CD4-positive, alpha-beta T cell treated with Interleukin-10 for 1 hour (primary cell): ENCODE measurements at places on chromosomes 13 and 19.

GRCh38 chr13:70527599-70527998, 419.3 kb upstream of the KLHL1 start:
- DNase-seq = no peak

DNA sequence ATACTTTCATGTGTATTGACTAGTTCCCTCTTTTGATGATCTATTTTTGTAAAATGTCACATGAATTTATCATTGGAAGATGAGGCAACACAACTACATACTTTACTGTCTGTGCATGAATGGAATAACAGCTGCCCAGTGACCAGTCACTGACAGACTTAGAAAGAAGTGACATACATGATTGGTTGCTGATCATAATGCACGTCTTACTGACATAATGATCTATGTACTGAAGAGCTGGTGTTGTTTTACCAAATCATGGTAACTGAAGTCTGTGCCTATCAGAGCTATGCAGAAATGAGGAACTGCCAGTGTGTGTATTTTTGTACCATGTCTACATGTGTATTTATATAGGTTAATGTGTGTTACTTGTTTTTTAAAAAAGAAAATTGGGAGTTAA, 26.5 kb downstream of the GPR18 start:
- DNase-seq = no peak

GRCh38 chr13:67914535-67914934, 684.4 kb upstream of the PCDH9 start:
- DNase-seq = no peak

DNA sequence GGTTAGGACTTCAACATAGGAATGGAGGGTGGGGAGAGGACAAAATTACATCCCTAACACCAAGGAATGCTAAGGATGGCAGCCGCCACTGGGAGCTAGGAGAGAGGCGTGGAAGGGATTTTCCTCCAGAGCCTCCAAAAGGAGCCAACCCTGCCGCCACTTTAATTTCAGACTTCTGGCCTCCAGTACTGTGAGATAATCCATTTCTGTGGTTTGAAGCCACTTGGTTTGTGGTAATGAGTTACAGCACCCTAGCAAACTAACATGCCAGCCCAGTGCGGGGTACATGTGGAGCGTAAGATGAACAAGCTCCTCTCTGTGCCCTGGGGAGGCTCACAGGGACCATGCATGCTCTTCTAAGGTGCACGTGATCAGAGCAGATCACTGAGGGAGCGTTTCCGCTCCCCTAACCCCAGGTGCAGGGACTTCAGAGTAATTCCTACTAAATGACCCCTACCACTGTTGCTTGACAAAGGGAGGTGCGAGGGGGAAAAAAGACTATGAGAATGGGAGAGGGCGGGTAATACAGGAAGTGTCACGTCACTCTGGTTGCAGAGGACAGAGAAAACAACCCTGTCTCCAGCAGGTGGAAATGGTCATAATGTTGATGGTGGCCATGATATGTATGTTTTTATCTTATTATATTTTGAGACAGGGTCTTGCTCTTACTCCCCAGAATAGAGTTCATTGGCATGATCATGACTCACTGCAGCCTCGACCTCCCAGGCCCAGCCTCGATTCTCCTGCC, 12.0 kb downstream of the FPR1 start:
- no peak for DNase-seq

DNA sequence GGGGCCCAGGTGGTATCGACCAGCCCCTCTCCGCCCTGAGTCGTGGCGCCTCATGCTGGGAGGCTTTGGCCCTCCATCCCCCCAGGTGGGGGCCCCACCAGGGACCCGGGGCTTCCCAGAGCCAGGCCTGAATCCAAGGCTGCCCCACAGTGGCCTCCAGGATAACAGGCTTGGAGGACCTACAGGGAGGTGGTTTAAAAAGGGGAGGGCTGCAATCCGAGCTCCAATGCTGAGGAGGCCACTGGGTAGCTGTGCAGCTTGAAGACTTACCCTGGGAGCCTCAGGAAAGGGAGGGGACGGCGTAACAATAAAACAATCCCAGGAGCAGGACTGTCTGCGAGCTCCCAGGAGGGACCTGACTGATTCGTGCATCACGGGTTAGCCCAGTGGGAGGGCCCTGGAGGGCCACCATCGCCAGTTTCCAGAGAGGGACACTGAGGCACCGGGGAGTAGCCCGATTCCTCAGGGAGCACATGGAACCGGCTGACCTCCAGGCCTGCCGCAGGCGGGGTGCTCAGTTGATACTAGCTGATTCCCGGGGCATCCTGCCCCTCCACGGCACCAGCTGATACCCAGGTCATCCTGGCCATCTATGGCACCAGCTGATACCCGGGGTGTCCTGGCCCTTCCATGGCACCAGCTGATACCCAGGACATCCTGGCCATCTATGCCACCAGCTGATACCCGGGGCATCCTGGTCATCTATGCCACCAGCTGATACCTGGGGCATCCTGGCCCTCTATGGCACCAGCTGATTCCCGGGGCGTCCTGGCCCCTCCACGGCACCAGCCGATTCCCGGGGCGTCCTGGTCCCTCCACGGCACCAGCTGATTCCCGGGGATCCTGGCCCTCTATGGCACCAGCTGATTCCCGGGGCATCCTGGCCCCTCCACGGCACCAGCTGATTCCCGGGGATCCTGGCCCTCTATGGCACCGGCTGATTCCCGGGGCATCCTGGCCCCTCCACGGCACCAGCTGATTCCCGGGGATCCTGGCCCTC, 3.7 kb upstream of the C2CD4C start:
- no peak for DNase-seq

- DNase-seq = no peak
These were observed 418 bp upstream of the ZNF709 start for GRCh38 chr19:12485052-12485416.

- DNase-seq = no peak
These were observed 13.2 kb upstream of the EIF3G start for GRCh38 chr19:10132905-10133304.

- DNase-seq = peak; percentile 93
These were observed 1.2 kb upstream of the INAFM1 start for GRCh38 chr19:47273313-47274070.

- no peak for DNase-seq
These were observed 41.7 kb upstream of the ZNF91 start for GRCh38 chr19:23436944-23437343.

DNA sequence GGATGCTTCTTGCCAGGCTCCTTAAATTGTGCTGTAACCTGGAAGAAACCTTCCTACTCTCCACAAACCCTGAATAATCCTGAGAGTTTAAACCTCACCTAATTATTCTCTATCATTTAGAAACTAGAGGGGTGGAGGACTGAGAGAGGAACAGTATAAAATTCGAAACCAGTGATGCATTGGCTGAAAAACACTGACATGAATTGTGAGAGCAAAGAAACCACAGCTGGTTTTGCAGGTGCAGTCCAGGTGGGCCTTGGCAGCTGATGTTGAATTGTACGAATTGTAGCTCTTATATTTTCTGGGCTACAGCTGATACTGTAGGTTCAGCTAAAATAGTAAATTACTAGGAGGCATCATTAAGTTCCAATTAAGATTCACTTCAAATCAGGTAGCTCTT, 227.0 kb upstream of the SLITRK5 start:
- DNase-seq = no peak

DNA sequence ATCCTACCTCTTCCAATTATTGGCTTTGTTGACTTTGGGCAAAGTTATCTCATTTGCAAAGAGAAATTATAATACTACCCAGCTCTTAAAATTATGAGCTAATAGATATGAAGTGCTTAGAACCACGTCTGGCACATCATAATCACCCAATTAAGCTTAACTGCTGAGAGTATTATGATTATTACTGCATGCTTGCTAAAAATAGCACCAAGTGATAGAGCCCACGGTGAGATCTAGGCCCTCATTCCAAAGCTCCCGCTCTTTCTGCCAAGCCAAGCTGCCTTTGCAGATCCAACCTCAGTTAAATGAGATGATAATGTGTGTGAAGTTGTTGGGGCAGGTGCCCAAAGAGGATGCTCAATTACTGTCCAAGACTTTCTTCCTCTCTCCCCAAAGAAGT, 6.5 kb upstream of the EDDM13 start:
- DNase-seq = no peak

DNA sequence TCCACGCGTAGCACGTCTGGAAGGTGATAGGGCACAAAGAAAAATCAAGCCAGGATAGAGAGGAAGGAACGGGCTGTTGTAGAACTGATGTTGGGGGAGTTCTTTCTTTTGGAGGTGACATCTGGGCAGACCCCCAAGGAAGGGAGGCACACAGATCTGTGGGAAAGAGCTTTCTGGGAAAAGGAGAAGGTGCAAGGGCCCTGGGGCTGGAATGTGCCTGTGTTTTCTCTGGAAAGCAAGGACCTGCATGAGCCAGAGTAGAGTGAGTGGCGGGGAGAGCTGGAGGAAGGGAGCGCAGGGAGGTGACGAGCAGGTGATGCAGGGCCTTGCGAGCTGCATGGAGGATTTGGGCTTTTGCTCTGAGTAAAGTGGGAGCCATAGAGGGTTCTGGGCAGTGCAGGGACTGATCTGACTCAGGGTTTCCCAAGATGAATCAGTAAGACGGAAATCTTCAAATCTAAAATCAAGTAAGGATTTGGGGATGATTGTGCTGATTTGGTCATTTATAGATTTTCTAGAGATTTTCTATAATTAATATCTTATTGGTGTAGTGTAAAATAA, 30.8 kb downstream of the SMARCA4 start:
- no peak for DNase-seq

DNA sequence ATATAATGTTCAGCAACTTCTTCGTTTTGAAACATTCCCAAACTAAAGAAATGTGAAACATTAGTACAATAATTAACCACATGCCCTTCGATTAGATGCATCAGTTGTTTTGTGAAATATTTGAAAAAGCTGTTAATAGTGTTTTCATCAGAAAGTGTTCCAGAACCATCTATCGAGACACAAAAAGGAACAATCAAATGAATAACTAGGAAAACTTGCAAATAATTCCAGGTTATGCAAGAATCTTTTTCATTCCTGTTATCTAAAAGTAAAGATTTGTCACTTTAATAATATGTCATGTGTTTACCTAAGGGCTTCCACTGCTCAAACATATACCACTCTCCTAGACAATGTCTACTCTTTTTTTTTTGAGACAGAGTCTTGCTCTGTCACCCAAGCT, 904.2 kb upstream of the MIR17HG start:
- no peak for DNase-seq

GRCh38 chr13:96817336-96817941, 176.8 kb downstream of the OXGR1 start:
- no peak for DNase-seq

DNA sequence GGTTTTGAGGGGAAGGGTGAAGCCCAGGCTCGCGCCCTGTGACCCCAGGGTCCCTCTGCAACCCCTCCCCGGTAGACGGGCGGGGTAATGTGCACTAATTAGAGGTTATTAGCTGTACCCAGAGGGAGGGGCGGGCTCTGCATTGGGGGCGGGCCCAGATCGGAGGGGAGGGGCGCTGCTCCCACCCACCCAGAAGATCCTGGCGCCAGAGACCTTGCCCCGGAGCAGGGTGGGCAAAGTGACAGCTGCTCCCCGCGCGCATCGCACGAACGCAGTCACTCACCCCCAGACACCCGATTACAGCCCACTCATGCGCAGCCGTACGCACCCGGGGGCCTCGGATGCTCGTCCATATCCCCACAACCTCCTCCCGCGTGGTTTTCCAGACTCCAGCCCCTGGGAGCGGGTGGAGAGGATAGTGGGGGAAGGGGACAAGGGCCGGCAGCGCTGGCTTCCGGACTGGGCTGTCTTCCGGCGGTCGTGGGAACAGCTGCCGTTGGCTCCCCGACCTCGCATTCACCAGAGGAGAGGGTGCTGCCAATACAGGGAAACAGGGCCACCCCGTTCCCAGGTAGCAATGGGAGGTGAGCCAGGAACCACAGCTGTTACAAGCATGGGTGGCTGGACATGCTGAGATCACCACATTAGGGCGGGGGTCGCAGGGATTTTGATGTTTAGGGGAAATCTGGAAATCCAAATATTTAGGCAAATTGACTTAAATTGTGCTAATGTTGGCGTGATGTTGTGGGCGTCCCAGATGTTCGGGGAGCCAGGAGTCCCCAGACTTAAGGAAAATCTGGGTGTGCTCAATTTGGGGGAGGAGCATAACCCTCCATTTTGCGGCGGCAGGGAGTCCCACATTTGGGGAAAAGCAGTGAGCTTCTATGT, 2.9 kb upstream of the HOOK2 start:
- DNase-seq = peak; percentile 64

DNA sequence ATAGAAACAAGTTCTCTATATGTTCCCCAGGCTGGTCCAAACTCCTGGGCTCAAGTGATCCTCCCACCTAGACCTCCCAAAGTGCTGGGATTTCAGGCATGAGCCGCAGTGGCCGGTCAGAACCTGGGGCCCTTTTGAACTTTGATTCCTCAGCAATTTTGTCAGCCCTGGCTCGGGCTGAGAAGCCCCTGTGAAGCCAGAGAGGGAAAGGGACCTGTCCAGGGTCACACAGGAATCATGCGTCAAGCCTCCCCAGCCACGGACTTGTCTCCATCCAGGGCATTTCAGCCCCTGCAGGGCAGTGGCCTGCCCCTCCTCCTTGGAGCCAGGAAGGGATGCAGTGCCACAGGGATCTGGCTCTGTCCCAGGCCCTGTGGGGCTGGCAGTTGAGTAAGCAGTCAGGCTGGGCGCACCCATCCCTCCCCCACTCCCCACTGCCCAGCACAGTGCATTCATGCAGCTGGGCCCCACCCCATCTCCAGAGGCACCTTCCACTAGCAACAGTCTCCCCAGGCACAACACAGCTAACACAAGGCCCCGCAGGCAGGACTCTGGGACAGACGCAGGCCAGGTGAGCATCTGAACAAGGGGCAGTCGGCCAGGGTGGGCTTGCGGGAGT, at the start of gene CAPS:
TSS of gene CAPS (plus strand) at position 516 of the 619 bp plus-strand sequence. CDS start 153 bp downstream, outside the sequence.
- no peak for DNase-seq

DNA sequence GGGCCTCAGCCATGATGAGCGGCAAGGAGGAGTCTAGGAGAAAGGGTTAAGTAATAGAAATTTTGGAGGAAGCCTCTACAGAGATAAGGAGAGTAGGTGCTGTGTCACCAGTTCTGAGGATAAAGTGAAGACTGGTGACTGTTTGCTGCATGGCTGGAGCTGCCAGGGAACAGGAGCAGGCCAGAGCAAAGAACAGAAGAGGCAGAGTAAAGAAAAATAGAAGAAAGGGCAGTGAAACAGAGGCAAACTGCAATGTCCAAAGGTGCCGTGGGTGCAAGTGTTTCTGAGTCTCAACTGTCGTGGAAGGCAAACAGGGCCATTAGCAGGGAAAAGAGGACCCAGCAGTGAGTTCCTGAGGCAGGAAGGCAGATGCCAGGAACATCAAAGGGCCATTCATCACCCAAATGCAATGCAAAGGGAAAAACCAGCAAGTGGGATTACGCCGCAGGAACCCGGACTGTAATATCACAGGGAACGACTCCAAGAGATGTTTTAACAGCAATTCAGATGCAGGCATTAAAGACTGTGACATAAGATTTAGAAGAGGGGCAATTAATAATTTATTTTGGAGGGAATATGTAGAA, 318.3 kb downstream of the FOXO1 start:
- no peak for DNase-seq

DNA sequence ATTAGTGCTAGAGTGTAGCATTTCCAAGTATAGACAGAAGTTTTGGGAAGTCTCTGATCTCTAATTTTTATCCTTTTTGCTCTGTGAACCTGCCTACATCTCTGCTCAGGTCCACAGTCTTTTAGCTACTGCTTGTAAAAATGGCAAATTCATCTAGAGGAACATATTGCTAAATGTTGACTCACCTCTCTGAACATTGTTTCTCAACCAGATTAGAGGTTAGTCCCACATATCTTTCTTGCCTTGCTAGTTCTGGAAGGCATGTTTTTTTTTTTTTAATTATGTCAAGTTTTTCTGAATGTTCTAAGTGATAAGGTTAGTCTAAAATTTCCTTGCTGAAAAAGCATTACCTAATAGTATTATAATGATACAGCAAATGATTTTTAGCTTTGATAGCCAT, 2889.6 kb upstream of the PCDH20 start:
- no peak for DNase-seq

GRCh38 chr13:45184693-45185092, 16.2 kb downstream of the KCTD4 start:
- DNase-seq = no peak
